ENCODE measurements at places on chromosomes 5 and 9.
A peak's percentile ranks its signal among the peaks of the same experiment; 100 is the strongest.

GRCh38 chr5:140043508-140043872 lies 391 bp upstream of the NRG2 start:
- DNase-seq, result peak; percentile 81

DNA sequence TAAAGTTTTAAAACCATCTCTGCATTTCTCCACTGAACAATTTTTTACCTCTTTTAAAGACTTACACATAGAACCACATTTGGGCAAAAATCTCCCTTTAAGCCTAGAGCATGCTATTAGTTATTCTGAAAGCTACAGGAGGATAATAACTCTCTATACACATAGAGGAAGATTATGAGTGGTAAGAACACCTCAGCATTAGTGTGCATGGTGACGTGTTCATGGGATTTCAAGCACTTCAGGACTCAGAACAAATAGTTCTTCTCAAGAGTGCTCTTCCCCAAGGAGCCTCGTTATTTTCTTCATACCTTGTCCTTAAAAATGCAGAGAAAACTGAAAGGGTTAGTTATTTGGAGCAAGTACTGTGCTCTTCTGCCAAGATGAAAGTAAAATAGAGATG lies 256.9 kb upstream of the TUSC1 start:
- DNase-seq, result no peak

DNA sequence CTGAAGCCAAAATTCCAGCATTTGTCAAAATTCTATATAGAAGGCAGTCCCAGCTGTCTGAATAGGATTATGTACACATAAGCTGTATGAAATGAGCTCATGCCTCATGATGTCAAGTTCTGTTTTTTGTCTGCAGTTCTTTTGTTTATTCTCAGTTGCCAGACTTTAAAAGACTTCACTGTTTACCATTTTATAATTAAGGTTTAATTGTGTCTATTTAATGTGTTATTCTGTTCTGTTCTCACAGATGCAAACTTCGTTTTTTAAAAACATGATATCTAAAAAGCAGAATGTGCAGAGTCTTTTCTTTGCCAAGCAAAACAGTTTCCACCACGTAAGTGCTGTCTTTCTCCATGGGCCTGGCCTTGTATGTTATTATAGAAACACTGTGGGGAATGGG lies 31.1 kb downstream of the ERAP1 start:
- DNase-seq, result no peak

- DNase-seq, result no peak
Observed at GRCh38 chr5:67880876-67881275, 334.7 kb upstream of the PIK3R1 start.

DNA sequence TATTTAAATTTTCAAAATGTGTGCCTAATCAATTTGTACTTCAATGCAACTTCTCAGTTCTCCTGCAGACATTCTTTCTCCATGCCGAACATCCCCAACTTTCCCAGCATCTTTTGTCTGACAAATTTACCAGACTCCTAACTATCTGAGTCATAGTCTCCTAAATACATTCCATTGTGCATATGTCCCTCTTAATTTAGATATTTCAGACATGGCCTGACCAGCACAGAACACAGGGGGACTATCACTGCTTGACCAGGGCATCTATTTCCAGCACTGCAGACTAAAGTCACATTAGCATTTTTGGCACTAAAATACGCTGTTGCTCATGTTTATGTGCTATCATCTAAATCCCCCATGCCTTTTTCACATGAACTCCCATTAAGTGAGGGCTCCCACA lies 71.9 kb downstream of the ITGA1 start:
- no peak for DNase-seq

GRCh38 chr9:71223953-71224538 lies 102.6 kb upstream of the TRPM3 start:
- DNase-seq, result peak; percentile 62
